ENCODE measurements at places on chromosomes 16 and 17. TPM values are rescaled to one million over a fixed set of nuclear protein-coding genes. Genes with fewer than 3 reads are reported as not detected.

DNA sequence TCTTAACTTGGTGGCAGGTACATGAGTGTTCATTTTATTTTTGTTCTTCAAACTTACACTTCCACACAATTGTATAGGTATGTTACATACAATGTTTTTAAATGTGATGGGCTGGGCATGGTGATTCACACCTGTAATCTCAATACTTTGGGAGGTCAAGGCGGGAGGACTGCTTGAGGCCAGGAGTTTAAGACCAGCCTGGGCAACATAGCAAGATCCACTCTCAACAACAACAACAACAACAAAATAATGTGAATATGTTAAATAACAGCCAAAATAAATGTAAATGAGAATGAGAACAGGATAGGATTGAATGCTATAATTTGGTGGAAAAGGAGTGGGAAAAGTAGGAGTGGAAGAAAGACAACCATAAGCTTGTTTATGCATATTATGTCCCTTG lies 2.6 kb downstream of the NSMCE1 start:
- no peak for DNase-seq

Gene KCNH6
- total RNA-seq: not detected

GRCh38 chr16:49745311-49745747 lies 110.6 kb downstream of the ZNF423 start:
- DNase-seq: no peak

DNA sequence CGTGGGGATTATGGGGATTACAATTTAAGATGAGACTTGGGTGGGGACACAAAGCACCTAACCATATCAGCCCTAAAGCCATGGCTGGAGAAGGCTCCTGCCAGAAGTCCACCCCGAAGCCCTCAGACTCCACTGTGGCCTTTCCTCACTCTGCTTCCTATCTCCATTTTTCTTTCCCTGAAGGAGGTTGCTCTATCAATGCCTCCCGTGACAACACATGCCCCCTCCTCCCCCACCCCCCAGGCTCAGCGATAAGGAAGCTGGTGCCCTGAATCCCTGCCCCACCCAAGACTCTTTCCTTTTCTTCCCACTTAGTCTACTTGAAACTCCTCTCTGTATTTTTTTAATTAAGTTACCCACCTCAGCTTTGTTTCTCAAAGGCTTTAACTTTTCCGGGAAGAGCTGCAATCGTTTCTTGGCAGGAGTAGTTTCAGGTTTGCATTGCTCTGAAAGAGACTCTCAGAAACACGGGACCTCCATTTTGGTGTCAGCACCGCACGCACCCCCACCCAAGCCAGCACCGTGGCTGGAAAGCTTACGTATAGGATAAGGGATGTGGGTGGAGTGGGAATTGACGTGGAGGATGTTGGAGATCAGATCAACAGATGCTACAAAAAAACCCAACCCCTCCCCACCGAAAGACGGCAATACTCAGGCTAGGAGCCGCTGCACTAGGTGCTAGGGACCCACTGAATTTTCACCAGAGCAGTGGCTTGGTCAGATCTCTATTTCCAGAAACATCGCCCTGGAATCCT lies 15.2 kb upstream of the CA4 start:
- no peak for DNase-seq

DNA sequence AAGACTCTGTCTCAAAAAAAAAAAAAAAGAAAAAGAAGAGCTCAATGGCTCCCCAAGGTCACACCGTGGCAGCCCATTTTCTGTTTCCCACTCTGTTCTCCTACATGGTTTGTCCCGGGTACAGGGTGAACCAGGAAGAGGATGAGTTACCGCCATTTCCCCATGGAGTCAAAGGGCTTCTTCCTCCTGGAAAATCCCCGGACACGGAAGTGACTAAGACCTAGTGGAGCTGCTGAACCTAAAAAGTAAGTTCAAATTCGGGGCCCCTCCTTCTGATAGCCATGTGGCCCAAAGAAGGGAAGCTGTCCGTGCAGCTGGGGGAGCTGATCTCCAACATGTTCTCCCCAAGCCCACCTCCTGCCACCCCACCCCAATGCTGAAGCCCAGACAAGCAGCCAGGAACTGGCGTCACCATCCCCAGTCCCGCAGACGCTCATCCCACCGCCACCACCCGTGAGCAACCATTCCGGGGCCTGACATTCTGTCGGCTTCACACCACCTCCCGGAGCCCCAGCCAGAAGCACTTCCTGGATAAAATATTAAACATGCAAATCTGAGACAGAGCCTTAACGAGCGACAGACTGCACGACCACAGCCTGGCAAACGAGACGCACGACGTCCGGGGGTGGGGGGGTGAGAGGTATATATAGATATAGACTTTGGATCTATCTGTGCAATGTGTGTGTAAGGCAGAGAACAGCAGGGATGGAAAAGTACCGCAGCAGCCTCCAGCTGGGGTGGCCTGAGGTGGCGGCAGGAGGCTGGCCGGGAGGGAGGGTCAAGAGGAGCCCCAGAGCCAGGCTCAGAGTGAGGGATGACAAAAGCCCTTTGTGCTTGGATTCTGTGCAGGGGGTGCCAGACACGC lies 17.6 kb downstream of the EPOP start:
- DNase-seq: no peak

DNA sequence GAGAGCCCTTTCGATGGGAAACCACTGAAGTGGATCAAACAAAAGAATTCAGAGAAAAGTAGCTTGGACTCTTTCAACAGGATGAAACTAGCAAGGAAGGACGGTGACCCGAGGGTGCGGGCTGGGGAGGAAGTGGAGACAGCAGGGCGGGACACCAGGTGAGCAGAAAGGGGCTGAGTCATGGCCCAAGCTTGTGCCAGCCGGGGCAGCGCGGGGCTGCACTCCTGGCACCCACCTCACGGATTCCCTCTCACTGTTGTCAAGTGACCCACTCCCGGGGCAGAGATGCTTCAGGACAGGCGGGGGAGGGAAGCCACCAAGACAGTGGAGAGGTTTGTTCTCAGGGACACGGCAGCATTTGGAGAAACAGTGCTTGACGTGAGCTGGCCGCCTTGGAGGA lies 10.7 kb upstream of the RNF222 start:
- no peak for DNase-seq

- no peak for DNase-seq
These were observed 21.3 kb downstream of the MBTPS1 start for GRCh38 chr16:84095466-84095865.

DNA sequence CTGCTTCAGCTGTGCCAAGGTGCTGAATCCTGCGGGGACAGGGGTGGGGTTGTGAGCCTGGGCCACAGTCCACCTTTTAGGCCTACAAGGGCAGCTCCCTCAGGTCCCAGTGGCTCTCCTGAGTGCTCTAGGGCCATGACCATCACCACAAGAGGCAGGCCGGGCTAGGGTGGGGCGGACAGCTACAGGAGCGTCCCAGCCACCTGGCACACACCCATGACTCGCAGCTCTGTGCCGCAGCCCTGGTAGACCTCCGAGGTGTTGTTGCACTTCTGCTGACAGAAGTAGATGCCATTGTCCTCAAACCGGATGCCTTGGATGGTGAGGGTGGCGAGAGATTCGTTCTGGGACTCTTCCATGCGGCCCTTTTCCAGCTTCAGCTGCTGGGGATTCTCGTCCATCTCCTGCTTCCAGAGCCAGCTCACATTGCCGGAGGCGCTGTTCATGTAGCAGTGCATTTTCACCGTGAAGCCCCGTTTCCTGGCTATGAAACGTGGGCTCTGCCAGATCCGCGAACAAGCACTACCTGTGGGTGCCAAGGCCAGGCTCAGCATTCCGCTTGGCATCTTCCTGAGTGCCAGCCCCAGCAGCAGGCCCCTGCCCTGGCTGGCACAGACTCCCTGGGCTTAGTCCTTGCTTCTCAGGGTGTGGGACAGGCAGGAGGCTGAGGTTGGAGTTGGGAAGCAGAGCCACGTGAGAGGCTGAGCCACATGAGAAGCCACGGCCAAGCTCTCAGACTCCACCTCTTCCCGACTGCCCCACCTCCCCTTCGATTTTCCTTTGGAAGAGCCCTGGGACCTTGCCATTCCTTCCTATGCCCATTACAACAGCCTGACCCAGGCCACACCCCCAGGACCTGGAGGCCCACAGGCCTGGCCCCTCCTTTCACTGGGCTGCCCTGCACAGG lies 2.0 kb downstream of the CD79B start:
- DNase-seq: no peak

Gene OR1D5
- total RNA-seq: not detected

GRCh38 chr17:81097134-81097942 lies 62.4 kb downstream of the BAIAP2 start:
- DNase-seq: no peak

DNA sequence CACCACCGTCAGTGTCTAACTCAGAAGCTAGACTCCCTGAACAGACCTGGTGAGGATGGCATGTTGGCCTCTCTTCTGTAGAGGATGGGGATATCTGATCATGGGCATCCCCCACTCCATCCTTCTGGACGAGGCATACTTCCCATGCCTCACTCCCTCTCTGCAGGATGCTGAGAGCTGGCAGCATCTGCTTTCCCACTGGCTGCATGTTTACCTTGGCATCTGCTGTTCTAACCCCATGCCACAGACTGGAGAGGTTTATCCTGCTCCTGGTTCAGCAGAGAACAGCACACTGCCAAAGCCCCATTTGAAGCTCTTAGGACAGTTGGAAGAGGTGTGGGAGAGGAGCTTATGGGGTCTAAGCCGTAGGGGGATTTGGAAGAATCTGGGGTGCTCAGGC lies 46.0 kb downstream of the YPEL2 start:
- no peak for DNase-seq

GRCh38 chr17:5973410-5973809 lies 96.8 kb upstream of the WSCD1 start:
- DNase-seq: no peak

DNA sequence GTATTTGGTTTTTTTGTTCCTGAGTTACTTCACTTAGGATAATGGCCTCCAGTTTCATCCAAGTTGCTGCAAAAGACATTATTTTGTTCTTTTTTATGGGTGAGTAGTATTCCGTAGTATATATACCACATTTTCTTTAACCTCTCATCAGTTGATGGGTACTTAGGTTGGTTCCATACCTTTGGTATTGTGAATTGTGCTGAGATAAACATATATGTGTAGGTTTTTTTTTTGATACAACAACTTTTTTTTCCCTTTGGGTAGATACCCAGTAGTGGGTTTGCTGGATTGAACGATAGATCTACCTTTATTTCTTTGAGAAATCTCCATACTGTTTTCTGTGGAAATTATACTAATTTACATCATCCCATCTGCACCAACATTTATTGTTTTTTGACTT lies 6.8 kb downstream of the EFCAB13 start:
- DNase-seq: no peak

- no peak for DNase-seq
These were observed 48.3 kb downstream of the WDR45B start for GRCh38 chr17:82599674-82600661.

- no peak for DNase-seq
These were observed 33.4 kb downstream of the CBLN1 start for GRCh38 chr16:49248227-49248626.

Gene KCNJ2
- total RNA-seq: 1.5 TPM

DNA sequence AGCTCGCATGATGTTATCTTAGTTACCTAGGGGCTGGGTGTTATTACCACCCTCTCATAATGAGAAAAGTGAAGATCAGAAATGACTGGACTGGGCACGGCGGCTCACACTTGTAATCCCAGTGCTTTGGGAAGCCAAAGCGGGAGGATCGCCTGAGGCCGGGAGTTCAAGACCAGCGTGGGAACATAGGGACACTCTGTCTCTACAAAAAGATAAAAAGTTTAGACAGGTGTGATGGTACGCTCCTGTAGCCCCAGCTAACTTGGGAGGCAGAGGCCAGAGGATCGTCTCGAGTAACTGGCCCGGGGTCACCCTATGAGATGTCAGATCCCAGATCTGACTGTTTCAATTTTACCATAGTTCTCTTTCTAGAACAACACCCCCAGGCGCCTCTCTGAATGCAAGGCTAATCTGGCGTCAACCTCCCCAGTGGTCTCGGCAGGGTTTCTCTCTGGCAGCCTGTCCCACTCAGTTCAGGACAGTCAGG lies 1.9 kb upstream of the CCDC102A start:
- DNase-seq: no peak

Gene NUBP1
- 27.5 TPM for total RNA-seq

- DNase-seq: no peak
These were observed 54.5 kb upstream of the MRC2 start for GRCh38 chr17:62572888-62573401.

Gene C17orf67
- total RNA-seq: 3.4 TPM

DNA sequence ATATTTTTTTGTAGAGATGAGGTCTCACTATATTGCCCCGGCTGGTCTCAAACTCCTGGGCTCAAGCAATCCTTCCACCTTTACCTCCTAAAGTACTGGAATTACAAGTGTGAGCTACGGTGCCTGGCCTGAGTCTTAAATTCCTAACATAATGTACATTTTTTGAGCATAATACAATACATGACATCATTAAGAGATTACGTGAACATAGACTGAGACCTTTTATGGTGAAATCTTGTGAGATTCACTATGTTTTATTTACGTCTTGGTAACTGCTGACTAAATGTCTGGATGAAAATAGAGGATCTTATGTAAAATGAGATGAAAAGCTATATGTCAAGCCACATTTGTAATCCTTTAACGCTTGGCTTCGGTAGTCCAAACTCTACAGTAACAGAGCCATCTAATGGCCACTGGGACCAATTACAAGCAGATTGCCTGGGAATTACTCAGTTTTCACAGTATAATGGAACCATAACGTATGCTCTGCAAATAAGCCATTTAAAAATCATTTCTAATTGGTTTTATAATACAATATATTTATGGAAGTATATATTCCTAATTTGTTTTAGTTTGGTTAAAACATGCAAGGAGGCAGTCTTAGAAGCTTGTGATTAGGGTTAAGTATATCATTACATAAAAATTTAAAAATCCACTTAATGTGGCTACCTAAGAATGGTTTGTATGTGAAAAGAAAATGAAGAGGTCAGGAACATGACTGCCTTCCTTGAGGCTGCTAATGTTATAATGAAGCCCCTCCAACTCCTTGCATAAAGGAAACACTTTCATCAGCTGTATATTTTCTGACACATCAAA lies 8.1 kb upstream of the EFCAB13 start:
- peak; percentile 56 for DNase-seq
